AG10803 (cell line): ENCODE measurements at places on chromosomes 5 and 9.

- peak; percentile 53 for DNase-seq
Observed at GRCh38 chr5:147190331-147190730, 44.5 kb upstream of the STK32A start.

DNA sequence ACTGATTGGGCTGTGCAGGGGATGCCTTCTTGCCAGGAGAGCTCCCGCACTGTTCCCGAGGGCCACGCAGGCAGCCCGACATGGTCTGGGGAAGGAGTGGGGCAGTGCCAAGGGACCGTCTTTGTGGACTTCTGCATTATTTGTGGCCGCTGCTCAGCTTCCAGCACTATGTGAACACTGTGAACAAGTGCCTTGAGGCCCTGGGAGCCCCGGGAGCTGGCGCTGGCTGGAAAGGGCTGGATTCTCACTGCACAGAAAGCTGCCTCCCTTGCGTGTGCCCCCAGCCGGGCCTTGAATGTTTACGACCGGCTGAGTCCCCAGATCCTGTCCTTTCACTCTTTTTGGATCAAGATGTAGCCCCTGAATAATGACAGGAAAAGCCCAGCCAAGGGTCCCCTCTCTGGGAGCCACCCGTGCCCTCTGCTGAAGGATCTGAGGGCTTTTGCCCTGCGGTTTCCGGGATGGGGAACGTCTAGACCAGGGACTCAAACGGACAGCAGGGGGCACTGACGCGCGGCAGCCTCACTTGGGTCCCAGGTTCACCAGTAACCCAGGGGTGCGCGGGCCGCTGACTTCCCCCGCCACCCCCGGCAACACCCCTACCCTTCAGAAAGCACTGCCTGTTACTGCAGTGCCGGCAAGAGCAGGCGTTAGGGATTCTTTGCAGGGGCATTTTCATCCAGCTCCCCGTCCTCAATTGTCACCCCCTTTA lies 98.9 kb upstream of the FCN2 start:
- no peak for DNase-seq

GRCh38 chr5:82277613-82277986 lies 554 bp downstream of the RPS23 start:
- peak; percentile 20 for DNase-seq

GRCh38 chr5:135866016-135866415 lies 29.6 kb downstream of the IL9 start:
- no peak for DNase-seq

DNA sequence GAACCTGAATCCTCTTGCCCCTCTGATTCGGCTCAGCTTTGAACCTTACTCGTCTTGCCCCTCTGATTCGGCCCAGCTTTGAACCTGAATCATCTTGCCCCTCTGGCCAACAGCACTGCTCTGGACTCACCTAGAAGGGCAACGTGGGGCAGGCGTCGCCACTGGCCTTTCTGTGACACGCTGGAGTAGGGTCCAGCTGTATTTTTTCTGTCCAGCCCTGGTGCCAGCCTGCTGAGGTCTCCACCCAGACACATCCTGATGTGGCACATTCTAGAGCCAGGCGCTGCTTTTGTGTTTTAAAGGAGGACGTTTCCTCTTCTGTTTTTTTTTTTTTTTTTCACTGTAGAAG lies 15.2 kb upstream of the CPEB4 start:
- DNase-seq = no peak

GRCh38 chr9:77040340-77040739 lies 20.9 kb downstream of the FOXB2 start:
- no peak for DNase-seq

DNA sequence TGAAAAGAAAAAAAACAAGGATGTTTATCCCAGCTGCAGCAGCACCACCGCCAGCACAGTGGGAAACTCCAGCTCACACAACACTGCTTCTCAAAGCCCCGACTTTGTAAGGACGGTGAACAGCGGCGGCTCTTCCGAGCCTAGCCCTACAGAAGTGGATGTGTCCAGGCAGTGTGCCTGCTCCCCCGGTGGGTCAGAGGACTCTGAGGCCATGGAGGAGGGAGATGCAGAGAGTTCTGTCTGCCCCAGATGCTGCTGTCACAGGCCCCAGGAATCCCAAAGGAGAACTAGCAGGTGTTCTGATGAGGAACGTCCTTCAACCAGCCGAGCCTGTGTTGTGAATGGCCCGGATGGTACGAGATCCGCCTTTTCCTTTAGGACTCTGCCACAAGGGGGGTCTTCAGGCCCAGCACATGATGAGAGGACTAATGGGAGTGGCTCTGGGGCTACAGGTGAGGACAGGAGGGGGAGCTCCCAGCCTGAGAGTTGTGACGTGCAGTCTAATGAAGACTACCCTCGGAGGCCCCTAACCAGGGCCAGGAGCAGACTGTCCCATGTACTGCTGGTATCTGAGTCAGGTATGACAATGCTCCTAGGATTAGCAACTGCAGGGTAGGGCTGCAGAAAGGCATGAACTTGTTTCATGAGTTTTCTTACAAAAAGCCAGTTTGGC lies 43.7 kb downstream of the FBXO38 start:
- no peak for DNase-seq

DNA sequence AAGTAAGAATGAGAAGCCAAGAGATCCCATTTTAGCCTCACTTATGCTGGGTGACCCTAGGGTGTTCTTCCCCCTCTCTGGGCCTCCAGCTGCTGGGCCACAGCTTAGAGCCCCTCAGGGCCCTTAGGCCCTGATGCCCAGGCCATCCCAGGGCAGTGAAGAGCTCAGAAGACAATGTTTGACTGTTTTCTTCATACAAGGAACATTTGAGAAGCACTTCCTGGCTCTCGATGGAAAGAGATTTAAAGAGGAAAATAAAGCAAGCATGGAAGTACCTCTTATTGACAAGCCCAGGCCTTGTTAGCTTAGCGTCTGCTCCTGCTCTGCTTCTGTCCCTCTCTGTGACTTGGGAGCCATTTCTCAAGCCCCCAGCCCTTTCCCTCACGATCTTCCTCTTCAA lies 165.9 kb upstream of the SMIM23 start:
- no peak for DNase-seq
